ENCODE measurements at places on chromosomes 6 and 20.

DNA sequence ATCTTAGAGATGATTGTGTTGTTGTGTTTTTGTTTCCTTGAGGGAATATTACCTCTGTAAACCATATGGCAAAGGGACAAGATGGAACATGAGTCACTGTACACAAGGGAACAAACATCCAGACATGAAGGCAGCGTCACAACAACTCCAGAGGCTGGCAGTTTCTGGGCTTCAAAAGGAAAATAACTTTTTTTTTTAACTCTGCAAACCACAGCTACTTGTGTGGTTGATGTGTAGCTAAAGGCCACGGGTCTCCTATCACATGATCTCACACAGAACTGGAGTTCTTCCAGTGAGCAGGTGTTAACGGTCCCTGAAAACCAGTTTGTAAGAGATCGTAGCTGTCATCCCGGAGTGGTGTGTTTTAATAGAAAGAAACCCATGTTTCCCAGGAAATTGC lies 33.2 kb upstream of the HBS1L start:
- no peak for DNase-seq

GRCh38 chr6:71419217-71420094 lies 130.8 kb downstream of the OGFRL1 start:
- no peak for DNase-seq

DNA sequence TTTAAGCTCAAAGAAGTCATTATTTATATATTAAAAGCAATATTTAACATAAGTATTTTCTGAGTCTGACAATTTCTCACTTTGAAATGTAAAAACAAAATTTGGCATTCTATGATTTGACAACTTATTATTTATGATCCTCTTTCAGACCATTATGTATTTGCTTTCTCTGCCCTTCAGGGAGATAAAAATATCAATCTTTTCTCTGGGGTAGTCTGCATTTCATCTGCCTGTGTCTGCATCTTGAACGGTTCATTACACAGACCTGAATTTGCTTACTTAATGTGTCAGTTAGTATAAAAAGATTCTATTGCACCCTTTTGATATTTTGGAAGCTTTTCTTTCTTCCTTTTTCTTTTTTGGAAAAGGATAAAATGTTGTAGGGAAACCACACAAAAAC lies 354.0 kb upstream of the RGS17 start:
- DNase-seq, result no peak

- no peak for DNase-seq
Observed at GRCh38 chr6:132524646-132525045, 11.7 kb upstream of the STX7 start.

DNA sequence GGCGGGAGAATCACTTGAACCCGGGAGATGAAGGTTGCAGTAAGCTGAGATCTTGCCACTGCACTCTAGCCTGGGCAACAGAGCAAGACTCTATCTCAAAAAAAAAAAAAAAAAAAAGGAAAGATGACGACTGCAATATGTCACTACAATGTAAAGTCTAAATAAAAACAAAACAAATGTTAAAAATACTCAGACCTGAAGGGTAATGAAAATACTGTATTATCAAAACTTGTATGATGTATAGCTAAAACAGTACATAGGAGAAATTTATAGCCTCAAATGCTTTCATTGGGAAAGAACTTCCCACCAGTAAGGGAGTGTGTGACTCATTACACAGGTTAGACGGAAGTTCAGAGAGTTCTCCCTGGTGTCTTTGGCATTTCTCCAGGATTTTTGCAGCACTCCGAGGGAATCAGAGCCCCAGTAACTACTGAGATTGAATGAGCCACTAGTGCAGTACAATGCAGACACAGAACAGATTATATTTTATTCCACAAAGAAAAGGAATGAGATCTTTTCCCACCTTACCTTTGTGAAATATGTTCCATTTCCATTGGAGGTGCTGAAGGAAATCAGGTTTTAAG lies 12.5 kb upstream of the RALGAPB start:
- peak; percentile 59 for DNase-seq

- no peak for DNase-seq
Observed at GRCh38 chr6:130851026-130851425, 23.8 kb downstream of the SMLR1 start.

DNA sequence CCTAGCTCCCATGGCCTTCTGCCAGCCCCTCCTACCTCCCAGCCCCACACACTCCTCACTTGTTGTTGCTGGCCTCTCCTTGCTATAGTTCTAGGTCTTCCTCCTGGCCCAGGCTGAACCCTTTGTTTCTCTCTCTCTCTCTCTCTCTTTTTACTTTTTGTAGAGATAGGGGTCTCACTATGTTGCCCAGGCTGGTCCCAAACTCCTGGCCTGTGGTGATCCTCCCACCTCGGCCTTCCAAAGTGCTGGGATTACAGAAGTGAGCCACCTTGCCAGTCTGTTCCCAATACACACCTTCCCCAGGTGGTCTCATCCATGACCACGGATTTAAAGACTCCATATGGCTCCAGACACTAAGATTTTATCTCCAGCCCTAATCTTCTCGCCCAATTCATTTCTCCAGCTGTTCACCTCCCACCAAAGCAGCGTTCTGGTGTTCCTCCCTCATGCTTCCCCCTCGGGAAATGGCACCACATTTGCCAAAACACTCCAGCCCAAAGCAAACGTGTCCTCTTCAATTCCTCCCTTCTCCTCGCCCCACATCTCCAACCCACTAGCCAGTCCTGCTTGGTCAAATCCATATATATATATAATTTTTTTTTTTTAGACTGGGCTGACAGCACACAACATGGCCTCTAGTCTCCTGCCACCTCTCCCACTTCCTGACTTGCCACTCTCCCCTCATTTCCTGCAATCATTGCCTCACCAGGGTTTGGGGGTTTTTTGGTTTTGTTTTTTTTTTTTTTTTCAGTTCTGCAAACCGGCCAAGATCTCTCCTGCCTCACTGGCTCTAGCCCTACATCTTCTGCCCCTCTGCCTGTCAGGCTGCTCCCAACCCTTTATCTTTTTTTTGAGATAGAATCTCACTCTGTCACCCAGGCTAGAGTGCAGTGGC lies 104.4 kb downstream of the NCR2 start:
- DNase-seq, result no peak
